ENCODE measurements at places on chromosomes 7 and 10.

GRCh38 chr10:28981007-28981406, 303.7 kb downstream of the BAMBI start:
- no peak for DNase-seq

DNA sequence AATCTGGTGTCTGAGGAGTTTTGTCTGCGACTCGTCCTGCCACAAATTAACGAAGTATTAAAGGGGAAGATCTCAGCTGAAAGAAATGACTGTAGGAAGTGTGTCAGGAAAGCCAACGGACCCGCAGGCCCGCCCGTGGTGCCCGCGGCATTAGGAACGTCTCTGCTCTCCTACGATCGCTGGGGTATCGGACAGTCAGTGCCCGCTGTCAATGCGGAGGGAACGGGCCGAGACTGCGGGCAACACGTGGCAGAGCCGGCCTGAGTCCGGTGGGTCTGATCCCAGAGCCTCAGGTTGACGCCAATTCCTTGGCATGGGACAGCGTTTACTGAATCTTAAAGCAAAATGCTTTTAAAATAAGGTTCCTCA, 128.7 kb downstream of the KBTBD2 start:
- DNase-seq, result no peak

GRCh38 chr7:100818366-100818765, 9.0 kb downstream of the EPHB4 start:
- DNase-seq, result no peak

- no peak for DNase-seq
Observed at GRCh38 chr7:156942708-156943090, 6.8 kb upstream of the NOM1 start.

DNA sequence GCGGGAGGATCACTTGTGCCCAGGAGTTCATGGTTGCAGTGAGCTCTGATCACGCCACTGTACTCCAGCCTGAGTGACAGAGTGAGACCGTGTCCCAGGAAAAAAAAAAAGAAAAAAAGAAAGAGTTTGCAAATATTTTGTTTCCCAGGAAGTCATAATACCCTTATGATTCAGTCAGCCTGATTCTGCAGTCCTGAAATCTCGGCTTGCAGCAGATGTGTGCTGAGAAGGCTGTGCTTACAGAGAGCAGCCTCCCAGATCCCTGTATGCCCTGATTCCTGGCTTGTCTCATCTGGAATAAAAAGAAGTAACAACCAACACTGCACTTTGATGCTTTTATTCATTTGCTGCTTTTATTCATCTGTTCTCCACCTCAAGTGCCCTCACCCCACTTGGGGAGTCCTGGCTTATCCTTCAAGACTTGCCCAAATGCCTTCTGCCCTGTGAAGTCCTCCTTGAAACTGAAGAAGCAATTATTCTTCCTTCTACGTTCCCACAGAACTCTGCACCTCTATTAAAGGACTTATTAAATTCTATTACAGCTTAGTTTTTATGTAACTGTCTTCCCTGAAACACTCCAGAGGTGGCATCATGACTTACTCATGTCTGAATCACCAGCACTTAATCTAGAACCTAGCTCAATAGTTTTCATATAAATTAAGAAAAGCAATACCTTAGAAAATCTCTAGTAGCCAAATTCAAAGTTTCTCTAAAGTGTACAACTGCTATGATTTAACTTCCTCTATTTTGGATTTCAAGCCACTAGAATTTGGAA, 27.7 kb upstream of the BPGM start:
- no peak for DNase-seq

GRCh38 chr7:81810476-81811155, 40.8 kb upstream of the HGF start:
- no peak for DNase-seq

DNA sequence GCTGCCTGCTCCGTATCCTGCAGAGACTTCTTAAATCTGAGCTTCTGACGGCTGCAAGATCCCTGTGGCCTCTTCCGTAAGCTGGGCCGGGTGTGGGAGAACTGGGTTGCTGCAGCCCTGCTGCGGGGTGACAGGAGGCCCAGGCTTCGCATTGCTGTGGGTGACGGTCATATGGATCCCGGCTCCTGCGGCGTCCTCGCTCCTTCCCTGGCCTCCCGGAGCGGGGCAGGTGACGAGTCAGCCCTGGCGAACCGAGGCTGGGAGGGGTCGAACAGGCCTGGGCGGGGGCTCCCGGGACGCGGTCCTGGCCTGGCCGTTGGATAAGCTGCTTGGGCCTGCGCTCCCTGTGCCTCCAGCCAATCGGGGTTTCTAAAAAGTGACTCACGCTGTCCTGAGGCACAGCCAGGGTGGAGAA, 7.8 kb upstream of the UBE2D1 start:
- no peak for DNase-seq

DNA sequence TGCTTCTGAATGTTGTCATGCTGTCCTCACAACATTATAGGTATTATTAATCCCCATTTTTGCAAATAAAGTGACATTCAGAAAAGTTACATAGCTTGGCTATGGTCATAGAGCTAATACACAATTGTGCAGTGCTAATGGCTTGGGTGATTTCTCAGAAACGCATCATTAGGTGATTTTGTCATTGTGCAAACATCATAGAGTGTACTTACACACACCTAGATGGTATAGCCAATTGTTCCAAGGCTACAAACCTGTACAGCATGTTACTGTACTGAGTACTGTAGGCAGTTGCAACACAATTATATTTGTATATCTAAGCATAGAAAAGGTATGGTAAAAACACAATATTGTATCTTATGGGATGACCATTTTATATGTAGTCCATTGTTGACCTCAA, 91.0 kb downstream of the BTAF1 start:
- no peak for DNase-seq

DNA sequence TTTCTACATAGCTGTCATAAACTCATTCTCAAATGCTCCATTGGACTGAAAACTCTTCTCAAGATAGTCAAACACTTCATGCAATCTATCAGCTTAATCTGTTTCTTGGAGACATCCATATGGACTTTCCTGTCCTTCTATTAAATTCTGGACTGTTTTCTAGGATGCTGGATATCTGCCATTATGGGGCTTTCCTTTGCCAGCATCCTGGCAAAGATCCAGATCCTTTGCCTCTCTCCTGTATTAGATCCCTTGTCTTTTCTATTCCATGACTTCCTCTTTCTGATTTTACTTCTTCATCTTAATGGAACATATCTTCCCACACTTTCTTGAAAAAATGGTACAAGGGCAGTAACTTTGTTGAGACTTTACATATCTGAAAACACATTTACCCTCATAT, 35.9 kb upstream of the SKAP2 start:
- DNase-seq, result no peak

DNA sequence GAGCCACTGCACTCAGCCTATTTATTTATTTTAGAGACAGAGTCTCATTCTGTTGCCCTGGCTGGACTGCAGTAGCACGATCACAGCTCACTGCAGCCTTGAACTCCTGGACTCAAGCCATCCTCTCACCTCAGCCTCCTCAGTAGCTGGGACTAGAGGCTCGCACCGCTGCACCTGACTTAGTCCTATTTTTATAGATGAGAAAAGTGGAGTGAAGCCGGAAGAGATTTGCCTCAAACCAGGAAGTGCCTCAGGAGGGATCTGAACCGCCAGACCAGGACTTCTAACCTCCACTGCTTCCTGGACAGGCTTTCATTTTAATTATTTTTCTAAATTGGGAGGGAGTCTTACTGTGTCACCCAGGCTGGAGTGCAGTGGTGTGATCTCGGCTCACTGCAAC, 17.5 kb upstream of the CLIP2 start:
- no peak for DNase-seq

DNA sequence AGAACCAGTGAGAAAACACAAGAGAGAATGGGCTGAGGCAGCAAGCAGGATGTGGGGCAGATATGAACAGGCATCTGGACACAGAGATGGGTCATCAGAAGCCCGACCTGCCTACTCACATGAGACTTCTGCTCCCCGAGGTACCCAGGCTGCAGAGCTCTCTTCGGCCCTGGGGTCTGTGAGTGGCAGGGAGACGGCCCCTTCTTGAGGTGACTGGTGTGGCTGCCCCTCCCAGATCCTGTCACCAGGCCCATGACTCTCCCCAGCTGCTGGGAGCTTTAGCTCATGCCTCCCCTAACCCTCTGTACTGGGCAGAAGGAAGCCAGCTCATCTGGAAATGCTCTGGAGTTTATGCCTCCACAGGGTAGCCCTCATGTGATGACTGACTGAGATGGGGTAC, 157.6 kb upstream of the PCBD1 start:
- no peak for DNase-seq

- no peak for DNase-seq
Observed at GRCh38 chr10:11176746-11177145, 159.1 kb downstream of the CELF2 start.

DNA sequence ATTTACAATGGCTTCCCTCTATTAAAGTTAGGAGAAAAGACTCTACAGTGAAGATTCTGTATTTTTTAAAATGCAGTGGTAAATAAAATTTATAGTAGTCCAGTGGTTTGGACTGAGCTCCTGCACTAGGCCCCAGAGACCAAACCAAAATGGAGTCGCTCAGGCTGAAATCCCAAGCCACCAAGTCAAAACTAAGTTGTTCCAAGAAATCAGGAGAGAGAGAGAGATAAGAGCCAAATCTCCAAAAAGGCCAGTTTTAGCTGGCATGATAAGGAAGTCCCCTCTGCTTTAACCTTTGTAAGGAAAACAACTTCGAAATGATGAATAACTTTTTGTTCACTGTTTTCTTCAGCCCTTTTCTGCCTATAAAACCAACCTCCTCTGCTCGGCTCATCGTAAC, 265.9 kb upstream of the KLF14 start:
- DNase-seq, result no peak

- no peak for DNase-seq
Observed at GRCh38 chr10:118003126-118003525, 43.6 kb downstream of the RAB11FIP2 start.

DNA sequence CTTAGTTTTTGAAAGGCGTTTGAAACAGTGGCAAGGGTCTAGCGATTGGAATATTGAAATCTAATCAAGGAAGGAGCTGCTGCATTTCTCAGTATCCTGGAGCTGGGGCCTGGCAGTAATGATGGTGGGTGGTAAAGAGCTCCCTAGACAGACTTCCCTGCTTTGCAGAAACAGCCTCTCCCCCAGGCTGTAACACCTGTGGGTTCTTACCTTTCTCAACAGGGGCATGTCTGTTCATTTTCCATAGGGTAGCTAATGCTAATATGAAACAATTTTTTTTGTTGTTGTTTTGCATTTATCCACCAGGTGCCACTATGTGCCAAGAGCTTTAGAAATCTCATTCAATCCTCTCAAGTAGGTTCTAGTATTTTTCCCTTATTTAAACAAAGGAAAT, 345.5 kb downstream of the REEP3 start:
- no peak for DNase-seq

GRCh38 chr7:46162609-46163008, 241.5 kb upstream of the IGFBP3 start:
- DNase-seq, result no peak

DNA sequence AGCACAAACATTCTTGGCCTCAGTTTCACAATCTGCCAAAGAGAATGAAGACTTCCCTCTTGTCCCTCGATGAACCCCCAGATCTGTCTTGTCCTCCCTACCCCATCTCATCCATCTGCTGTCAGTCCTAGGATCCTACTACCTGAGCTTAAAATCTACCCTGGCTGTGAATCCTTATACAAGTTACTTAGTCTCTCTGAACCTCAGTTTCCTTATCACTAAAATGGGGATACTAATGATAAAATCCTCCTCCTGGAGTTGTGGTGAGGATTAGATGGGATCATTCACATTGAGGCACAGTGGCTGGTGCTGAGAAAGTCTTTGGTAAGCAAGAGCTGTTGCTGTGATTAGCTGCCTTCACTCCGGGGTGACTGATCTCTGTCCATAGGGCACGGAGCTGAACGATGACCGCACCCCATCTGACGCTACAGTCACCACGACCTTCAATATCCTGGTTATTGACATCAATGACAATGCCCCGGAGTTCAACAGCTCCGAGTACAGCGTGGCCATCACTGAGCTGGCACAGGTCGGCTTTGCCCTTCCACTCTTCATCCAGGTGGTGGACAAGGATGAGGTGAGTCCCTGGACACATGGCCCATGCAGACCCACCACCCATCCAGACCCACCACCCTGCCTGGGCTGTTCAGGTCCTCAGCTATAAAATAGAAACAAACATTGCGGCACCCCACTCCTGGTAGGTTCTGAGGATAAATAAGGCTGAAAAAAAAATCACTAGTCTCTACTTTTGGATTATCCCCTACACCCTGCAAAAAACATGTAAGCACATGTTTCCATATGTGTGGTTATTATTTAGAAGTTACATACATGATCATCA, 102.5 kb downstream of the C10orf105 start:
- no peak for DNase-seq

DNA sequence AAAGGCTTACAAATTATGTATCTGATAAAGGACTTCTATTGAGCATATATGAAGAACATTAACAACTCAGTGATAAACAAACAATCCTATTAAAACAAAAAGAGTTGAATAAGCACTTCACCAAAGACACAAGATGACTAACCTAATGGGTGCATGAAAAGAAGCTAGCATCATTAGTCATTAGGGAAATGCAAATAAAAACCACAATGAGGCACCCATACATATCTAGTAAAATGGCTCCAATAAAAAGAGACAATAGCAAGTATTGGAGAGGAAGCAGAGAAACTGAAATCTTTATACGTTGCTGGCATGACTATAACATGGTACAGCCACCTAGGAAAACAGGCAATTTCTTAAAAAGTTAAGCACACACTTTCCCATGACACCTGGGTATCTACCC, 77.6 kb upstream of the ZMIZ1 start:
- no peak for DNase-seq

DNA sequence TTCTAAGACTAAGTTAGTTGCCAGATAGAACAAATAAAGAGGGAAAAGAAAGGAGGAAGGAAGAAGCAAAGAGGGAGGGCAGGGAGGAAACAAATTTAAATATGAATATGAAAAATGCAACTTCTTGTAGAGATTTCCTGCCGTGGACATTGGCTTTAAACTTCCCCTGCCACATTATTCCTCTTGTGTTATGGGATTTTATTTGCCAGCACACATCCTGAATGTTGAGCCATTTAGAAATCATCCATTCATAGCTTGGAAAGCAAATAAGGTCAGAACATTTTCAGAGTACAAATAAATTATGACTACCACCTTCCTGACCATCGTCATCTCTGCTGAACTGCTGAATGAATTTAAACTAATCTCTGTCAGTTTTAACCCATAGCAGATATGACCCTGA, 911.9 kb upstream of the LRRN3 start:
- no peak for DNase-seq

- DNase-seq, result no peak
Observed at GRCh38 chr7:98724591-98724990, 107.5 kb downstream of the NPTX2 start.

DNA sequence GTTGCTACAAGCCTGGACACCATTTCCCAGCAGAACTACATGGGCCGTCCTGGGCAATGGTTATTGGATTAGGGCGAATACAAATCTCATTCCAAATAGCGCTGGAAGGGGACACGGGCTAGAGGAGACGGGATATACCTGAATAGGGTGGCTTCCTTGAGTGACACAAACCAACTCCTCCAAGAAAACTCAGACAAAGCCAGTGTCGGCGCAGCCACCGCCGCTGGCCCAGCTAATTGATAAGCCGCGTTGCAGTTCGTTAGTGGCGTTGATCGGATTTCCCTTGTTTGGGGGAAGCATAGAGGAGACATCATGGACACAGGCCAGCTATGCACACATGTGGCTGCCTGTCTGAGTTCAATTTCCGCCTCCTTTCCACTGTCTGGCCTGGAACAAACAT, 55.7 kb downstream of the EBF3 start:
- DNase-seq, result no peak

GRCh38 chr10:84990713-84991112, 662.3 kb downstream of the CCSER2 start:
- no peak for DNase-seq

All from K562 (cell line).